SJCRH30 (cell line): ENCODE measurements at places on chromosomes 2 and 18. TPM values are rescaled to one million over a fixed set of nuclear protein-coding genes. Genes with fewer than 3 reads are reported as not detected.

DNA sequence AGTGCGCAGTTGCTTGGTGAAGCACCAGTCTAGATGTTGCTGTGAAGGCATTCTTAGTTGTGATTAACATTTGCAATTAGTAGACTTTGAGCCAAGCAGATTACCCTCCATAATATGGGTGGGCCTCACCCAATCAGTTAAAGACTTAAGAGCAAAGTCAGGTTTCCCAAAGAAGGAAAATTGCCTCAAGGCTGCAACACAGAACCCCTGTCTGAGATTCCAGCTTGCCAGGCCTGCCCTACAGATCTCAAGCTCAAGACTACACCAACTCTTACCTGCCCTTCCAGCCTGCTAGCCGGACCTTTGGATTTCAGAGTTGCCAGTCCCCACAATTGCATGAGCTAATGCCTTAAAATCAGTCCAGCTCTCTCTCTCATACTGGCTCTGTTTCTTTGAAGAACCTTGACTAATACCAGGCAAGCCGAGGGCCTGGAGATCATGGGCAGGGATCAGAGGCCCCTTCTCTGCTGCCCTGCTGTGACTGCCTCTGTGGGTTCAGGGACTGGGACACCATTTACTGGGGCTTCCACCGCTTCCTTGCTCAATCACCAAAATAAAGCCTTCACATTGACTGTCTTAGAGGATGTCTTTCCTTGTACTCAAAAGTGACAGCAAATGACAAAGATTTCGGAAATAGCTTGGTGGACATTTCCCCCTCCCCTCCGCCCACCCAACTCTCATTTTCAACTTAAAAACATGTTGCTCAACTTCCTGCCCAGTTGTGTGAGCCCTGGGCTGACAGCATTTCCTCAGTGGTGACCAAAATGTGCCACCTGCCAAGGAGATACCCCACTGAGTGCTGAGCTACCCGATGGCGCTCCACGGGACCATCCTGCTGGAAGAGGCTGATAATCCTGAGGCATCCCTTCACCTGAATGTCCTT, 86.7 kb downstream of the GALNT14 start:
- DNase-seq = no peak

The ARHGAP15 gene
- total RNA-seq = 0.25 and 0.26 TPM in 2 replicates

- no peak for DNase-seq
Observed at GRCh38 chr2:30768036-30768686, 39.1 kb downstream of the CAPN13 start.

The TCF4 gene
- total RNA-seq = 35.1 and 37.3 TPM in 2 replicates

- DNase-seq = no peak
Observed at GRCh38 chr2:226136739-226137138, 662.9 kb downstream of the IRS1 start.

The POTEI gene
- total RNA-seq = 0.25 and 0.47 TPM in 2 replicates

DNA sequence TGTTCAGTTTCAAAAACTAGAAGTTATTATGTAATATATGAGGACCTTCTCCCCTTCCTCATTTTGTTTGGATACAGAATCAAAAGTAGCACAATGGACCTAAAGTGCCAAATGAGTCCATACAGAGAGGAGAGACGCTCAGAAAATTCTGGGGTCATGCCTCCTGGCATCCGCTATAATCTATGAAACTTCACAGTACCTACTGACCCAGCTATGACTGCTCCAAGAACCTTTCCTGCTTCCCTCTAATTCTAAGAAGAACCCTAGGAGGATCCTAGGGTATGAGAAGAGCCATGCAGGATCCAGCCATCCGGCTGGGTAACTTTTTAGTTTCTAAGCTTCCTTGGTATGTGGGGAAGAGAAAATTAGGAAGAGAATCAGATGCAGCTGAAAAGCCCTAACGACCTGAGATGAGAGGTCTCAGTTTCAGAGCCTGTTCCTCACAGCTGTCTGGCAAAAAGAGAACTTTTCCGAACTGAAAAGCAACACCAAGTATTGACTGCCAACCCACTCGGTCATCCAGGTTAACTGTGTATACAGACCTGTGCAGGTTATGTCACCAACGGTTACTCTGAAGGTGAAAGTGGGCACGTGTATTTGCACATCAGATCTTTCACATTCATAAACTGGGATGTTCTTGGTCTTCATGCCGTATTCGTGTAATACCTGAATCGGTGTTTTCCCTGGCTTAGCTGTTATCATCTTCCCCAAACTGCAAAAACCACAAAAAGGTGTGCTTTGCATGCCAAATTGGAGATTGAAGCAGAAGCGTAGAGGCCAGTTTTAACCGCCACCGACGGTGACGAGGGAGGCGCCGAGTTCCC, 1.1 kb downstream of the PRKRA start:
- no peak for DNase-seq

DNA sequence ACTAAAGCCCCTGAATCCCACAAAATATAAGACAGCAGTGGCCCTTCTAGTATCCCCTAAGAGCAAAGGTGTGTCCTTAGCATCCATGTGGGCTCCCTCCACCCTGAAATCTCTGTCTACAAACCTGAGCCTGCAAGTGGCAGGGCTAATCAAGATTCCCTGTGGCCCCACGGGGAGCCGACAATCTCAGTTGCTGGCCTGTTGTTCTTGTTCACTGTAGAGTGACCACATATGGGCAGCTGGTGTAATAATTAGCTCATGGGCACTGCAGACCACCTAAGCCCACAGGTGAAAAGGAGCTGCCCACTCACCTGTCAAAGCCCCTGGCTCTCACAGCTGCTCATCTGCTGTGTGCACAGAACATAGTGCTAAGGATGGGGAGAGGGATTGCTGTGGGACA, 102.3 kb downstream of the MRO start:
- no peak for DNase-seq

- DNase-seq = peak; percentile 8
Observed at GRCh38 chr2:209146682-209147320, 277.0 kb upstream of the MAP2 start.

The MC4R gene
- not detected in 2 replicates for total RNA-seq

GRCh38 chr2:162734866-162735265, 103.7 kb downstream of the KCNH7 start:
- DNase-seq = no peak

The CYP26B1 gene
- 9.7 and 11.3 TPM in 2 replicates for total RNA-seq

GRCh38 chr18:12059334-12060181, 34.1 kb upstream of the ANKRD62 start:
- no peak for DNase-seq

DNA sequence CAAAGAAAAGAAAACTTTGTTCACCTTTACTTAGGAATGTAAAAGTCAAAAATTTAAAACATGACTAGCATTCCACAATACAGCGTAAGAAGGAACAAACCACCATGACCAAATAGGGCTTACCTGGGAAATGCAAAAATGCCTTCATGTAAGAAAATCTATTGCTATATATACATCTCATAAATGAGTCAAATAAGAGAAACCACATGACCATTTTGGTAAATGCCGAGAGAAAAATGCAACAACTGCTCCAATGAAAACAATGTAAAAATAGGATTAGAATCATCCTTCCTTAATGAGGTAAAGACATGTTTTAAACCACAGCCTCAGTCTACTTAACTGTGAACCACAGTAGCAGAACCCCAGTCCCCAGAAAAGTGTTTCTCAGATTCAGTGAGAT, 49.4 kb downstream of the TGOLN2 start:
- DNase-seq = no peak

- no peak for DNase-seq
Observed at GRCh38 chr2:48448274-48449061, 81.5 kb upstream of the STON1 start.

DNA sequence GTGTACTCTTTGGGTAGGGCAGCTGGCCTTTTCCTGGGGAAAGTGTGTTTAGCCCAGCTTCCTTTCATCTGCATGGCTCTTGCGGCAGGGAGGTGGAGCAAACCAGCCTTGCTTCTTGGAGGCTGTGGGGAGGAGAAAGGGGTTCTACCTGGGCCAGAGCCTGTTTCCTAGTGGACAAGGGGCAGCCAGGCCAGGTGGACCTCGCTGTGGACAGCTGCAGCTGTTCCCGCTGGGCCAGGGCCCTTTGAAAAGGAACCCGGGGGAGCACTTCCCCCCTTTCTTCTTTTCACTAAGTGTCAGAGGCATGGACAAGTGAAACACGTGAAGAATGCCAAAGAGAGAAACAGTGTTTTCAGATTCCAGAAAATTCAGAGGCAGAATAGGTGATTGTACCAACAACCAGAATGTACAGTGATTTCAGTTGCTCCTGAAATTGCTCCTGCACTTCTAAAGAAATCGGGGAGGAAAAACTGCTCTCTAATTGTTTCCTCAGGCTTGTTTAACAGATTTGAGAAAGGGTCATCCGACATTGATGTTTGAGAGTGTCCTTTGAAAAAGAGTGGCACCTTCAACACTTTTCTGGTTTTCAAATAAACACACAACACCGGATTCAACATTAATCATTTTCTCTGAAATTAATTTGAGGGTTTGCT, 3.9 kb downstream of the GLI2 start:
- peak; percentile 45 for DNase-seq

- DNase-seq = peak; percentile 44
Observed at GRCh38 chr18:22816266-22817176, 116.6 kb upstream of the RBBP8 start.

DNA sequence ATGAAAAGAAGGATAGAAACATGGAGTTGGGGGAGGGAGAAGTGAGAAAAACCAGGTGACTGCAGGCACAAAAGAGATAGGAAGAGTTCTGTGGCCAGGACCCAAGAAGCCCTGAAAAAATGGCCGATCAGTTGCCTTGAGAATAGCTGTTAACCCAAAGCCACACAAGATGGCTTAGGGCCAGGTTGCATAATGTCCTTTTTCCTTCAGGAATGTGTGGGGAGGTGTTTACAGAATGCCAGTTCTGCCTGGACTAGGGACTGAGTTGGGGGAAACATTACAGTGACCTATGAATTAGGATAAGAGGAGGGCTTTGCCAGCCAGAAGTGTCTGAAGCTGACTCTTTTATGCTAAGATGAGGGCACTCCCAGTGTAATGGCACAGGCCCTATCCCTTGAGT, 17.1 kb downstream of the FAM110C start:
- DNase-seq = no peak

GRCh38 chr2:76556018-76556417, 845.3 kb upstream of the GCFC2 start:
- no peak for DNase-seq

The SLC38A11 gene
- total RNA-seq = 0.08 and 0.18 TPM in 2 replicates

DNA sequence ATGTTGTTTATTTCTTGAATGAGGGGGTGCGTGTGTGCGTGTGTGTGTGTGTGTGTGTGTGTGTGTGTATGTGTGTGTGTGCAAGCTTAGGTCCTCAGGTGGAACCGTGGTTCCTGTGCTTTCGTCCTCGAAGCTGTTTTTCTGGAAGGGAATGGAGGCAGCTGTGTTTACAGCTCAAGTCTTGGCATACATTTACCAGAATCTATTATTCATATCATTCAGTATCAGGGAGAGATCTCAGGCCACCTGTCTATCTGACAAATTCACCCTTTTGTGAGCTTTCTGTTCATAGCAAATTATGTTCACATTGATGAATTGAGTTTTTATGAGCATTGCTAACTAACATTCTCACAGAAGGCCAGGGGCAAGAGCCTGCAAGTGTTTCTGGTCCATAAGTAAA, 550.4 kb downstream of the ARHGAP15 start:
- peak; percentile 68 for DNase-seq

DNA sequence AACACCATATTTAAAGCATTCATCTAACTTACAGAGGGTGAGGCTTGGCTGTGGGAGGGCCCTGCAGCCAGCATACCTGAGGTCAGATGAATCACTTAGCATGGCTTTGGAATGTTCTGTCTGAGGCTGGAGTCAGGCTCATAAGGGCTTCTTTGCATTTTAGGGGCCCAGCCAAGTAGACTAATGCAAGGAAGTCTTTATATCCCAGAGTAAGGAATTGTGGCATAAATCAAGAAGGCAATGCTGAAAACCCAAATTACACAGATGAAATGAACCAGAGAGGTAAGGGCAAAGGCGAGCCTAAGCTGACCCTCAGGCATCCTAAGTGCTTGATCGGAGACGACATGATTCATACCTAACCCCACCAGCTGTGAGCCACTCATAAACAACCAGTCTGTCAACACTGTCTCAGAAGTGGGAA, 383.6 kb downstream of the DCC start:
- no peak for DNase-seq

- DNase-seq = no peak
Observed at GRCh38 chr18:80033181-80034067, 810 bp upstream of the RBFA start.

DNA sequence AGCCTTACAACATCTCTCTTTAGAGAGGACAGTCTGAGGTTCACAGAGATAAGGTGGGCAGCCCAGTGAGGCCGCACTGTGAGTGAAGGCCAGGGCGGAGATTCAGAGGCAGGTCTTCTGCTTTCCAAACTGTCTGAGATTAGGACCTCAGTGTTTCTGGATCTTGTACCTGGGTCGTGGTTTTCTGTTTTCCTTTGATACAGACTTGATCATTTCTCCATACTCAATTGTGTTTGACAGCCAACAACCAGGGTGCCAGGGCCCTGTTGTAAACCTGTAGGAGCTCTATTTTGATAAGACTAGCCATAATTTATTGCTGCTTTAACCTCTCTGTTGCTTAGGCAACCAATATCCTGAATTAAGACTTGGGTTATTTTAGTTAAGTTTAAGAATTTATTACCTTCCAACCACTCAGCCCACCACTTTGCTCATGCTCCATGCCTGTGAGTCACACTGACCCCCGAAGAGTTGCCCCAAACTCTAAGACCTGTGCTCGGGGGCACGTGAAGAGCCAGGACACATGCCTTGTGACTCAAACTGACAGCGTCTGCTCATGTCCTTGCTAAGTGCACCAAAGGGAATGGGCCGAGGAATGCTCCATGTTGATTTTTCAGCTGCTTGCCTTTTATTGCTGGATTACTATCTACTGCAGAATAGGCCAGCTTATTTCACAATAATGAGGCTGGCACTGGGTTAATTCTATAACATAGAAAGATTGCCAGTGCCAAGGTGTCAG, 248.6 kb downstream of the BCL2 start:
- no peak for DNase-seq

GRCh38 chr18:10444314-10445006, 10.0 kb upstream of the APCDD1 start:
- no peak for DNase-seq

DNA sequence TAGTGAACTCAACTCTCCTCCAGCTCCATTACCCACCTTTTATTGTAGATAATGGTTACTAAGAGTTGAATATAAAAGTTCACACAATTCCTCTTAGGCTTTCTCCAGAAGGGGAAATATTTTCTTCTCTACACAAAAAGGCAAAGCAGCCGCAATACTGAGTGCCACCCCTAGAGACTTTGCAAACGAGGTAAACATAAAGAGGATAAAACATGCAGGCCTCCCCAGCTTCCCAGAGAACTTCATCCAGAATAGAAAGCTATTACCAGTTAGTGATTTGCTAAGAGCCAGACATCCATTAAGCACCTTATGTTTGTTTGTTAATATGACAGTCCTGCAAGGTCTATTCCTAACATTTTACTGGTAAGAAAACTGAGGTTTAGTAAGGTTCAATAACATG, 17.4 kb downstream of the ZNF521 start:
- no peak for DNase-seq

The MROH2A gene
- not detected in 2 replicates for total RNA-seq

GRCh38 chr18:13308369-13308768, 89.8 kb downstream of the LDLRAD4 start:
- no peak for DNase-seq

DNA sequence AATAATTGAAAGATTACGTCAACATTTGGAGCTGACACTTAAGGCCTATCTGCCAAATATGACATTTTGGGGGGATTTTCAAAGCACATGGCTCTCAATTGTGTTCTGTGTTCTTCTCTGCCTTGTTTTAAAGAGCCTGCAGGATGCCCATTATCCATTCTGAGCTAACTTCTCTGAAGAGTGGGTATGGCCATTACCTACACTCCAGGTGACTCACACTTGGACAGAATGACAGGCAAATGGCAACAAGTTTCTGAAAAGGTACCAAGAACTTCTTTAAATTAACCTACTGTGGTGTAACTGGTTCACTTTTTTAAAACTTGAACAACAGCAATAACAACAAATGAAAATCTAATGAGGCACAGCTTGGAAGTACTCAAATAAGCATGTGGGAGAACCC, 834.9 kb upstream of the SLC39A10 start:
- no peak for DNase-seq
